ENCODE measurements at places on chromosomes 6 and 20.
A peak's percentile ranks its signal among the peaks of the same experiment; 100 is the strongest.

GRCh38 chr20:433300-433975 is 25.3 kb downstream of the RBCK1 start:
- DNase-seq, result no peak

DNA sequence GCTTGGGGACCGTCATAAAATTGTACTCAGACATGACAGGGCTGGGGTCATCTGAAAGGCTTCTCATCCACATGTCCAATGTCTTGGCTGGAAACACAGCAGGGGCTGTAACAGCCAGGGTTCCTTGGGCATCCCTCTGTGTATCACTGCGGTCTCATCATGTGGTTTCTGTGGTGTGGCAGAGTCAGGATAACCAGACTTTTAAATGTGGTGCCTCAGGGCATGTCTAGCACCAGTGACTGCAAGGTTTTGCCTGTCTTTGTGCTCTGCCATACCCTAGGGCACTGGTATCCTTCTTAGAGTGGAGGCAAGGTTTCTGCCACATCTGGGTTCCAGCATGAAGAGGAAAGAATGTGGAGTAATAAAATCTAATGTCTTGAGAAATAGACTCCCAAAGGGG is 124.2 kb downstream of the PLEKHG1 start:
- DNase-seq, result no peak

DNA sequence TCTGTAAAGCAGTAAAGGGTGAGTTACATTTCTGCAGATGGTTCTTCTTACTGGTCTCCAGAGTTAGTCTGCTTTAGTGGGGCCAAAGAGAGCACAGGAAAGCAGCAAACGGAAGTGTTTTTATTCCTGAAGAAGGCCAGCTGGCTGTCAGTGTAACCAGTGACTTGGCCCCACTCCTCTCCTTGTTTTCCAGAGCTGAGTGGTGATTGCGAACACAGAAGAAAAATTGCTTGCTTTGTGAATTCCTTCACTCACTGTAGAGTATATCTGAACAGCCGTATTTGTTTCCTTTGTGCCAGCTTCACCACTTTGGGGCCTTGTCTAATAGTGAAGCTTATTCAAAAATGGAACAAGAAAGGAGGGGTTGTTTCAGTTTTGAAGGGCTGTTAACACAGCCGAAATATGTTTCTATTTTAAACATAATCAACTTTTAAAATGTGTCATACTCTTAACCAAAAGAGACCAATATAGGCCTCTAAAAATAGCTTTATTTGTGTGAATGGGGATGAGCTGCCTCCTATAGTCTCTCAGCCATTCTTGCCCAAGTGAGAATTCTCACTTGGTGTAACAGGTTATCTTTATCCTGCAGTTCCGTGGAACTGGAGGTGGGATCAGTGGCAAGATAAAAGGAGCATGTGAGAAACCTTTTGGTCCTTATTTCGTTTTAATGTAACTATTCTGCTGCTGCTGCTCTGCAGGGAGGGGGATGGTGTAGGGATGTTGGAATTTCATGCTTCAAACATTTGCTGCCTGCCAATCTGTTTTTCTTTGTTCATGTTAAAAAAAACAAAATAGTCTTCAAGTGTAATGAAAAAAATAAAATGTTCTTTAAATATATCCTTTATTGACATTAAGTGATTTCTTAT is 37.8 kb downstream of the ZC2HC1B start:
- no peak for DNase-seq

GRCh38 chr6:134948691-134949090 is 1.2 kb downstream of the ALDH8A1 start:
- no peak for DNase-seq

DNA sequence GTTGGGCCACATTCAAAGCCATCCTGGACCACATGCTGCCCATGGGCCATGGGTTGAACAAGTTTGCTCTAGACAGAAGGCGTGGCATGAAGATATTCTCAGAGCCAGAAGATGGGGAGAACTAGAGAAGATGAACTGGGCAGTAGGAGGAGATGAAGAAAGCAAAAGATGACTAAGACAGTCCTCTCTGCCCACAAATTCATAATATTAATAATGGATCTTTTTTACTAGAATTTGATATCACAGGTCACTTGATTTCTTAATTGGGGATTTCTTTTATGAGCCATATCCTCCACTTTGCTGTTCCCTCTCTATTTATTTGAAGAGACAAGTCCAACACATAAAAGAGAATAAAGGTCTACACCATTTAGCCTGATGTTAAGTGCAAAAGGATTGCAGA is 25.5 kb upstream of the EDN1 start:
- DNase-seq, result no peak

- no peak for DNase-seq
Measured at GRCh38 chr6:45185403-45186251, 142.5 kb upstream of the RUNX2 start.

GRCh38 chr20:22630701-22631100 is 46.3 kb upstream of the FOXA2 start:
- no peak for DNase-seq

- no peak for DNase-seq
Measured at GRCh38 chr20:15047042-15047441, 709.6 kb upstream of the FLRT3 start.

GRCh38 chr6:6885521-6886170 is 222.1 kb upstream of the RREB1 start:
- DNase-seq, result peak; percentile 39

DNA sequence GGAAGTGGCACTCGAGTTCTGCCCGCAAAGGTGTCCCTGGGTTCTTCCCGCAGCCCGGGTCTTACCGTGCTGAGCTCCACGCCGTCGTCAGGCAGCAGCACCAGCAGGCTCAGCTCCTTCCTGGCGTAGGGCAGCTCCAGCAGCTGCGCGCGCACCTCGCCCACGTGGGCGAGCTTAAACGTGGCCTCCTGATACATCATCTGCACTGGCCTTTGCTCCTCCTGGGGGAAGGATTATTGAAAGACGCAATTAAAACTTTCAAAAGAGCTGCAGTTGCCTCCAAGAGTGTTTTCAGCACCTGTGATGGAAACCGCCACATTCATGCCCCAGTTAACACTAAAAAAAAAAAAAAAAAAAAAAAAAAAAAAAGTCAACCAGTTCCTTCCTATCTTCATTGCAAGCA is 11.3 kb downstream of the SERPINB9 start:
- peak; percentile 49 for DNase-seq

DNA sequence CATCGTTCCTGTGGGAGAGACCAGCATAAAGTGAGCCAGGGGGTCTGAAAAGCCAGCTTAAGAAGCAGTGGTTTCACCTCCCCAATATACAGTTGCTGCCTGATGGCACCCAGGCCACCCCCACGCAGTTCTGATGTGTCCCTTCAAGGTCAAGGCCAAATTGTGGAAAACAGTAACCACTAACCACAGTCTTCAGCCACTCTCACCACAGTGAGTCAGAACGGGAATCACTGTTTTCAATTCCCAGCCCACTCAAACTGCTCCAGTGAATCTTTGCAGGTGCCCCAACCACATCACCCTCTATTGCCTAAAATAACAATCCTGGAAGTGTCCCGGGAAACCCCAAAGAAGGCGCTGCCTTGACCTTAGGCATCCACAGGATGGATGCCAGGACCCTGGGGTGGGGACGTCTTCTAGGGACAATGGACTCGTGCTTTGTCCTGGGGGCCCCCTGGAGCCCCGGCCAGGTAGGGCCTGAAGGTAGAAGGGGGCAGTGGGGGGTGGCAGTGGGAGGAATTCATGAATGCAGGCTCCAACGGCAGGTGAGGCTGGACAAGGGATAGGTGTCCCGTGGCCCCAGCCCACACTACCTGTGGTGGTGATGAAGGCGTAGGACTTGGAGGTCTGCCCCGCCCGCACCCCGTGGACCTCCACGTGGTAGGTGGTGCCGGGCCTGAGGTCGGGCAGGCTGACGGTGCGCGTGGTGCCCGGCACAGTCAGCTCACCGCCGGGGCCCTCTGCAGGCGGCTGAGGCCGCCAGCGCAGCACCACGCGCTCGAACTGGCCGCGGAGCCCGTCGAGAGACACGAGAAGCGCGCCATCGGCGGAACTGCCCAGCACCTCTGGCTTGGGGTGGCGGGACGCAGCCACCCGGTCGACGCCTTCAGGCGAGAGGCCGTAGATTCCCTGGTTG is 22.2 kb downstream of the TNXB start:
- DNase-seq, result no peak

DNA sequence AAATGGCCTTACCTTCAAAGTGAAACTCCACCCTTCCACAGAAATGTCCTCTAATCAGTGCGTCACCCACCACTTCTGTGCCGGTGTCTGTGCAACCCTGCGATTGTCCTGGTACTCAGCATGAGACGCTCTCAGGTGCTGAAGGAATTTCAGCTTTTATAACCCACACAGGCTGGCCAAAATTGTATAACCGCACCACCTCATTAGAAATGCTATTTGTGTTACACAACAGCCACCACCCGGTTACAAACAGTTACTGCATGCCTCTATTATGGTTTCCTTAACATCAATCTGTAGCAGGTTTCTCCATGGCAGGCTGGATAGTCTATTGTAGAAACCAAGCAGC is 51.5 kb downstream of the SLC23A2 start:
- no peak for DNase-seq

- no peak for DNase-seq
Measured at GRCh38 chr20:63017826-63018411, 11.2 kb upstream of the BHLHE23 start.

- DNase-seq, result no peak
Measured at GRCh38 chr6:157066781-157067491, 256.4 kb downstream of the TMEM242 start.

GRCh38 chr6:130365166-130366106 is at the start of gene TMEM200A:
Gene TMEM200A, plus strand, starts transcription at chr6:130366017. Its CDS starts 74,406 bp downstream, at chr6:130440423.
- peak; percentile 15 for DNase-seq

DNA sequence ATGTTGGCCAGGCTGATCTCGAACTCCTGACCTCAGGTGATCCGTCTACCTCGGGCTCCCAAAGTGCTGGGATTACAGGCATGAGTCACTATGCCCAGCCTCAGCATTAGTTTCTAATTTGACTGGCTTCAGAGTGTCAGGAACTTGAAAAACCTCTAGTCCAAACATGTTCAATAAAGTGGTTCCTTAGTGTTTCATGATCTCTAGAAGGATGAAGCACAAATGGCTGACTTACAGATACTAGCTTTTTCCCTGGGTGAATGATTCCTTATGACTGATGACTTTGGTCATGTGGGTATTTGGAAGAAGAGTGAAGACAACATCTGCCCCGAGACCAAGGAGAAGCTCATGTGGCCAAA is 16.4 kb downstream of the GLYATL3 start:
- no peak for DNase-seq

DNA sequence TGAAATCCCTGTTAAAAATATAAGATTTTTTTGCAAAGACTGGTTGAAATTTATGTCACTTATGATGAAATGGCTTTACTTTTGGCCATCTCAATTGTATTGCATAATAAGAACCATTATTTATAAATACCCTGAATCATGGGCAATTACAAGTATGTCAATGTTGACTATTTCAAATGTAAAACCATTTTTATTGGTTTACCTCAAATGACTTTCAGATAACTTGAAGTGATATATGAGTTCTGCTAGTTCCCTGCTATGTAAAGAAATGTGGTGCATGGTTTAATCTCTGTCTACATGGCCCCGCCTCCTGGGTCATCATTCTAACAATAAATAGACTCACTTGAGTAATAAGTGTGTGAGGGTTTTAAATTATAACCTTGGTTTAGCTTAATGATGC is 275.6 kb upstream of the PREP start:
- DNase-seq, result no peak

DNA sequence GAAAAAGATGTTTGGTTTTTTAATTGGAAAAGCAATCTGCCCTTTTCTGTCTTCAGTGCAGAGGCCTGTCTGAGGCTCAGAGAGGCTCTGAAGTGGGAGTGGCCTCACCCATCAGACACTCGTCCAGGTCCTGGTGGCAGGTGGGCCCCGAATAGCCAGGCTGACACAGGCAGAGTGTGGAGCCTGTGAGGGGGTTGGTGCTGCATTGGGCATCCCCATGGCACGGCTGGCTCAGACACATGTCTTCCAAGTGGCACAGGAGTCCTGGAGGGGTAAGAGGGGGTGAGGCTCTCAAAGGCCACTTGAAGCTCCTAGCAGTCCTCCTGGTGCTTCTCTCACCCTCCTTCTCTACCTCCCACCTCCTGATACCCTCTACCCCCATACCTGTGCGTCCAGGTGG is 3.8 kb downstream of the NOTCH4 start:
- no peak for DNase-seq

DNA sequence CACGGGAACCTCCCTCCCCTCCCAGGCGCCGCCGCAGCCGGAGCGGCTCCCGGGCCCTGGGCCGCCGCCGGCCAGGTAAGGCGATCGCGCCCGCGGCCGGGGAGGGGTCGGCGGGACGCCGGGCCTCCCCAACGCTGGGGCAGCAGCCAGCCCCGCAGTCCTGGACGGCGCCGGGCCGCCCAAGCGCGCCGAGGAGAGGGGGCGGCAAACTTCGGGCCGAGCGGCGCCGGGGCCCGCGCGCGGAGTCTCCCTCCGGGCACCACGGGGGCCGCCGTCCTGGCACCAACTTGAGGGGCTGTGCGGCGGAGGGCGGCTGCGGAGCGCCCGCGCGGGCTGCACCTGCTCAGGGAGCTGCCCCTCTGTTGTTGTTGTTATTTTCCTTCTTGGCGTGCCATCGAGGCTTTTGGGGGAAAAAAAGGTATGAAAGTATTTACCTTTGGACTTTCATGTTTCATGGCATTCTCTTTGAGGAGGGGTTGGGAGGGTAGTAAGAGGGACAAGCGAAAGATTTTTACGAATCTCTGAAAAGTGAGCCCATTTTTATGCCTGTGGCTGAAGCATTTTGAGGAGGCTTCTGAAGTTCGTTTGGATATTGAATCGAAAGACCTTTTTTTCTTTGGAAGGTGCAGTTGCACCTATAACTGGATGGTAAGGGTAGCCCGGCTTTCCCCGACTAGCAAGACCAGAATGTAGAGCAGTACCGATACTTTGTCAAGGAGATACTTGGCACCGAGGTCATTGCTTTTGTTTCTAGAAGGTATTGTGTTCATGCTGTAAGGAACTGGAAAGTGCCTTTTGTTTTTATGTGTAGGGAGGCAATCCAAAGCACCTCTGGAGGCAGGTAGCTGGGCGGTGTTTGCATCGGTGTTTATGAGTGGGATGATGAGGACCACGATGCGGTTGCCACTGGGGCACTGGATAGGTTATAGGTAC is at the start of gene RNF182:
Gene RNF182 (plus strand): TSS at position 4 of the 933 bp plus-strand sequence. CDS start 52,168 bp downstream, outside the sequence.
- DNase-seq, result no peak

- peak; percentile 51 for DNase-seq
Measured at GRCh38 chr6:7468382-7469081, 72.9 kb upstream of the DSP start.

- DNase-seq, result no peak
Measured at GRCh38 chr6:56902641-56903464, 52.1 kb upstream of the BEND6 start.

DNA sequence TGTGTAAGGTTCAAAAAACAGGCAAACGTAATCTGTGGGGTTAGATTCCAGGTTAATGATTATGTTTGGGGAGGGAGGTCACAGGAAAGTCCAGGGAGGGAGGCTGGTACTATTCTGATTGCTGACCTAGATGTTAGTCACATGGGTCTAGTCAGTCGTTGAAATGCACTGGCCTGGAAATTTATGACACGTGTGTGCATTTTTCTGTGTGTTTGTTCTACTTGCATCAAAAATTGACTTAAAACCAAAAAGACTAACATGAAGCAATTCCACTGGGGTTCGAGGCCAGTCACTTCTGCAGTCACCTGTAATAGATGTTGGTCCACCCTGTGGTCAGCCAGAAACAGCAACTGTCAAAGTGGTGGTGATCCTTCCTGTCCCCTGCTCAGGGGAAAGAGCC is 104.2 kb upstream of the MLN start:
- no peak for DNase-seq
